ENCODE measurements at places on chromosomes 4 and X. TPM values are rescaled to one million over a fixed set of nuclear protein-coding genes. Genes with fewer than 3 reads are reported as not detected.

- no peak overlapping the region for H3K4me3 ChIP-seq
- H3K27ac ChIP-seq, result no peak overlapping the region
- no peaks in the 10 kb centered on the region for H3K36me3 ChIP-seq
- no peak for DNase-seq
- H3K27me3 ChIP-seq, result no peaks in the 10 kb centered on the region
These were observed 117.8 kb downstream of the FRAS1 start for GRCh38 chr4:78174891-78175290.

GRCh38 chrX:111470681-111471403 is 40.6 kb upstream of the SERTM2 start:
- no peaks in the 10 kb centered on the region for H3K27me3 ChIP-seq
- H3K36me3 ChIP-seq, result no peaks in the 10 kb centered on the region
- no peaks in the 10 kb centered on the region for H3K4me1 ChIP-seq

GRCh38 chr4:109729117-109729717 is 653 bp downstream of the PLA2G12A start:
- peaks cover 14% of the 10 kb centered on the region for H3K4me1 ChIP-seq
- no peaks in the 10 kb centered on the region for H3K36me3 ChIP-seq

DNA sequence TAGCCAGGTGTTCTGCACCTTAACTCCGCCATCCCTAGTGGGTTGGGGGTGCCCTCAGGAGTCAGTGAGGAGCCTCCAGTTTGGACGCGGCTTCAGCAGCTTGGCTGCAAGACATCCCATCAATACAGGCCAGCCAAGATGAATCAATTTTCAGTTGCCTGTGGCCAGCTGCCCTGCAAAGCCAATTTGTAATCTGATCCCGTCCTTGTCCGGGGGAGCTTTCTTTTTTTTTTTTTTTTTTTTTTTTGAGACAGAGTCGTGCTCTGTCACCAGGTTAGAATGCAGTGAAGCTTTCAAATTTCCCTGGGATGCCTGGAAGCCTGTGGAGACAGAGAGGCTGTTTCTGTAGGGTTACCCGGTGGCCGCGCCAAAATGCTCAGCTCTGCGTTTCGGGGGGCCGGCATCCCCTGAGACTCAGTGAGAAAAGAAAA is 192.5 kb downstream of the ASMT start:
- H3K4me1 ChIP-seq, result peaks cover 13% of the 10 kb centered on the region
- peak overlapping the region; percentile 97 for H3K27ac ChIP-seq
- DNase-seq, result peak; percentile 10
- no peaks in the 10 kb centered on the region for H3K36me3 ChIP-seq
- H3K27me3 ChIP-seq, result no peaks in the 10 kb centered on the region
- peak overlapping the region; percentile 73 for H3K4me3 ChIP-seq

GRCh38 chr4:156673483-156673882 is 298.1 kb downstream of the PDGFC start:
- no peak overlapping the region for H3K4me3 ChIP-seq
- no peak for DNase-seq
- H3K27me3 ChIP-seq, result no peaks in the 10 kb centered on the region
- H3K4me1 ChIP-seq, result peaks cover 20% of the 10 kb centered on the region
- no peaks in the 10 kb centered on the region for H3K36me3 ChIP-seq

DNA sequence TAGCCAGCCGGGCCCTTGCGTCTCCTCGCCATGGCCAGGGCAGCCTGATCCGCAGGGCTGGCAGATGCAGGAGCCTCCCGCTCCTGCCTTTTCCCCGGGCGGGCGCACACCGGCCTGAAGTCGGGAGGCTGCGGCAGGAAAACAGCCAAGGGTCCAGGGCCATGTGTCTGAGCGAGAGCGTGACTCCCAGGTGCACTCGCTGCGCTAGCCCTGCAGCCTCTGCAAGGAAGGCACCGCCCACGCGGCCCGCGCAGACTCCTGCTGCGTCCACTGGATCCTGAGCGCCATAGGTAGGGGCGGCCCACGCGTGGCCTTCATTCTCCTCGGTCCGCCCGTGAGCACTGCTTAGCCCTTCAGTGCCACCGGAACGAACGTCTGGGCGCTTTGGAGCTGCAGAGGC is 379.9 kb downstream of the TRAM1L1 start:
- DNase-seq, result no peak
- no peaks in the 10 kb centered on the region for H3K4me1 ChIP-seq
- no peaks in the 10 kb centered on the region for H3K27me3 ChIP-seq
- H3K27ac ChIP-seq, result no peak overlapping the region
- no peaks in the 10 kb centered on the region for H3K36me3 ChIP-seq
- H3K4me3 ChIP-seq, result no peak overlapping the region

GRCh38 chr4:14856062-14856933 is 146.0 kb upstream of the CPEB2 start:
- no peaks in the 10 kb centered on the region for H3K36me3 ChIP-seq
- H3K4me1 ChIP-seq, result peaks cover 7% of the 10 kb centered on the region
- no peak overlapping the region for H3K4me3 ChIP-seq
- no peaks in the 10 kb centered on the region for H3K27me3 ChIP-seq
- no peak overlapping the region for H3K27ac ChIP-seq

- H3K4me3 ChIP-seq, result no peak overlapping the region
- DNase-seq, result no peak
- no peaks in the 10 kb centered on the region for H3K27me3 ChIP-seq
- no peak overlapping the region for H3K27ac ChIP-seq
These were observed 112.9 kb downstream of the FRYL start for GRCh38 chr4:48667148-48667547.

- H3K4me3 ChIP-seq, result peak overlapping the region; percentile 48
- DNase-seq, result no peak
- no peaks in the 10 kb centered on the region for H3K27me3 ChIP-seq
- no peak overlapping the region for H3K27ac ChIP-seq
- no peaks in the 10 kb centered on the region for H3K36me3 ChIP-seq
These were observed 1.1 kb downstream of the CDKL2 start for GRCh38 chr4:75629239-75629638.

- peaks cover 12% of the 10 kb centered on the region for H3K4me1 ChIP-seq
- no peak overlapping the region for H3K27ac ChIP-seq
- no peaks in the 10 kb centered on the region for H3K27me3 ChIP-seq
- no peaks in the 10 kb centered on the region for H3K36me3 ChIP-seq
- no peak for DNase-seq
These were observed 138.9 kb upstream of the INPP4B start for GRCh38 chr4:142984871-142985585.

DNA sequence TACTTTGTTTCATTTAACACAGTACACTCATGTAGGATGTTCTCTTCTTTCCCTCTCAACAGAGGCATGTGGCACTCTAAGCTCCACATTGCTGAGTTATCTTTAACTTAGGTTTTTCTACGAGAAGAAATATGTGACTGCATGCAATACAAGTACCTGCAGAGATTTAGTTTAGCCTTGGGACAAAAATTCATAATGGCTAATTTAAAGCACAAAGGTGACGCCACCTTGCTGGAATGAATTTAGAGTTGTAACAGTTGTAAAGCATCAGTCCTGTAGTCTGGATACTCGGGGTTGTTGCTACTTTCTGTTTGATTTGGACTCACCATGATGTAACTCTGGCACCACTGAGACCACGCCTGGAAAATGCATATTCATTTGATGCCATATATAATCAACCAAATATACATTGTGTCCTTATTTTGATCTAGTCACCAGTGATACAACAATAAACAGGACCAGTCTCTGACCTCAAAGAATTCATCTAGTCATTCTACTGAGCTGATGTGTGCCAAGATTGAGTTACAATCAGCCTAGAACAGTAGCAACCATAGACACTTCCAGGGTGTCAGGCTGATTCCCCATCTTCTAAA is 451.0 kb upstream of the ZFP42 start:
- no peaks in the 10 kb centered on the region for H3K36me3 ChIP-seq
- H3K4me3 ChIP-seq, result no peak overlapping the region
- no peak for DNase-seq

DNA sequence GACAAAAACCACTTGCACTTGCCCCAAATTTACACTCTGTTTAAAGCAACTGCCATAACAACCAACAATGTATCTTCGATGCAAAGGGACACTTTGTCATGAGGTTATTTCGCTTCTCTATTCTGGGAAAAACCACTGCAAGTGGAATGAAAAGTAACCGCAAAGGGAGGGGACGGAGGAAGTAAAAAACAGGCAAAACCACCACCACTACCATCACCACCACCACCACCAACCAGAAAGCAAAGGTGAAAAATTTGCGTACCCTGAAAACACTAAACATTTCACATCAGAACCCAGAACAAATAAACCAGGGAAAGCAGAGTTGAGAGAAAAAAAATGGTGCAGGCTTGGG is 1.2 kb upstream of the N4BP2 start:
- peaks cover 2% of the 10 kb centered on the region for H3K36me3 ChIP-seq
- no peak for DNase-seq
- H3K4me1 ChIP-seq, result peaks cover 40% of the 10 kb centered on the region
- H3K27ac ChIP-seq, result peak overlapping the region; percentile 93
- no peaks in the 10 kb centered on the region for H3K27me3 ChIP-seq
- peak overlapping the region; percentile 89 for H3K4me3 ChIP-seq

DNA sequence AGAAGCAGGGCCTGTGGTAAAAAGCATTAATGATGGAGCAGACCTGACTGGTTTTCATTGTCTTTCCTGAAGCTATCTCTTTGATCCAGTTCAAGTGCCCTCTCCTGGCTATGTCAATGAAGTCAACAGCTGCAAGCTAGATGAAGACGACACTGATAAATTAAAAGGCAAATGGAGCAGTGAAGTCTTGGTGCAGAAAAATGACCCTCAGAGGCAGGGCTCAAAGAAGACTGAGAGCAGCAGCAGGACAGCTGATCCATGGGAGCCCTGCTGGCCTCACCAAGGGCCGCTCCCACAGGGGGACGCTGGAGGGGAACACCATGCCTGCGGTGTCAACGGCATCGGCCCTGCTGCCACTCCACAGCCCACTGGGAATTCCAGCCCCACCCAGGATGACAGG is 96.2 kb downstream of the RELL1 start:
- H3K4me1 ChIP-seq, result peaks cover 14% of the 10 kb centered on the region
- no peak for DNase-seq
- no peaks in the 10 kb centered on the region for H3K27me3 ChIP-seq

DNA sequence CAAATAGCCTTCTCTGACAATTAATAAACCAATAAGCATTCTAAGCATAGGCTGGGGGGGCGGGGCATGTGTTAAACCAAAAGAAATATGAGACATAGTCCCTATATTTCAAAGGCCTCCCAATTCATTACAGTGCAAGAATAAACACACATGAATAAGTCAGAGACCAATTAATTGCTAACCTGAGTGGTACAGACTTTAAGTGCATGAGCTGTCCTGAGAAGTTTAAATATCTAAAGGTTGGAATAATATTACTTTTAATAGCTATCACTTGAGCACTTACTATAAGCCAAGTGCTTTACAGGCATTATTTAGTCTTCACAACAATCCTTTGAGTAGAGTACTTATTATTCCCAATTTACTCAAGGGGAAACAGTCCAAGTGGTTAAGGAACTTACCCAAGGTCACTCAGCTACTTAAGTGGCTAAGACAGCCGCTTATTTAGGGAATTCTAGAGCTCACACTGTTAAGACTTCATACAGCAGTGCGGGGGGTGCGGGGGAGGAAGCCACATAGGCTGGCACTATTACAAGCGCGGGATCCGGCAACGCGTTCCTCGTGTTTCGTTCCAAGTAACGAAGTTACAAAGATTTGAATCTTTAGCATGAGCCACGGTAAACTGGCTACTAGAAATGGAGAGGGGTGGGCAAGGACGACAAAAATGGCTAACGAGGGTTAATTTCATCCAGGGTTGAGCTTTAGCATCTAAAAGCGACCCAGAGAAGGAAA is 1.4 kb downstream of the THOC2 start:
- peak overlapping the region; percentile 68 for H3K27ac ChIP-seq
- H3K4me1 ChIP-seq, result peaks cover 27% of the 10 kb centered on the region
- peaks cover 13% of the 10 kb centered on the region for H3K36me3 ChIP-seq
- peak overlapping the region; percentile 97 for H3K4me3 ChIP-seq
- no peaks in the 10 kb centered on the region for H3K27me3 ChIP-seq

- H3K4me1 ChIP-seq, result peaks cover 49% of the 10 kb centered on the region
- H3K27ac ChIP-seq, result peak overlapping the region; percentile 81
- peak overlapping the region; percentile 86 for H3K4me3 ChIP-seq
- peaks cover 3% of the 10 kb centered on the region for H3K27me3 ChIP-seq
These were observed 1.8 kb upstream of the TMEM128 start for GRCh38 chr4:4249866-4250265.

GRCh38 chrX:112832481-112833095 is 8.0 kb downstream of the AMOT start:
- H3K27me3 ChIP-seq, result no peaks in the 10 kb centered on the region
- H3K27ac ChIP-seq, result no peak overlapping the region
- no peak for DNase-seq
- H3K4me3 ChIP-seq, result no peak overlapping the region
- peaks cover 13% of the 10 kb centered on the region for H3K36me3 ChIP-seq

DNA sequence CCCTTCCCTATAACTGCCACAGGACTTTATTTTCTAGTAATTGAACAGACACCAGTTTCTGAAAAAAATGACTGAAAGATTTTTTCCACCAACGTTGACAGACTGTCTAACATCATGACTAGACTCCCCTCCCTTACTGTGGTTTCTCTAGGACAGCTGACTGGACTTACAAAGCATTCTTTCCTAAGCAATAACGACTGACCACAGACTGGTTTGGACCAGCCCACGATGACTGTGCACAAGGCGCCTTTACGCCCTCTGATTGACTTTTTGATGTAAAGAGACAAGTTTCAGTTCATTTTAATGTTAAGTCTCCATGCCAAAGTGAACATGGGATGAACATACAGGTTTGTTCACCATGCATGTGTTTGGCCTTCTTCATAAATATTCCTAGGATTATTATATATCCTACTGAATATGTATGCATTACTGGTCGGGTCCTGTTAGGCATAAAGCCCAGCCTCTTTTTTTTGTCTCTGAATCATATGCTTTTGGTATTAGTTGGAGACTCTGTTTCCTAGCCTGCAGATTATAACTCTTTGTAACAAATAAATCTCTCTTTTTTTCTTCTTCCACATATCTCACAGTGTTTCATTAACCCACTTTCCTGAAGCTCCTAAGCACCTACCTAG is 50.5 kb upstream of the UGT2B4 start:
- peaks cover 14% of the 10 kb centered on the region for H3K4me1 ChIP-seq
- no peaks in the 10 kb centered on the region for H3K27me3 ChIP-seq
- DNase-seq, result no peak

GRCh38 chr4:38150766-38151165 is 190.6 kb downstream of the PTTG2 start:
- no peaks in the 10 kb centered on the region for H3K27me3 ChIP-seq
- peaks cover 4% of the 10 kb centered on the region for H3K36me3 ChIP-seq
- no peak for DNase-seq
- no peak overlapping the region for H3K27ac ChIP-seq

GRCh38 chrX:1239681-1240142 is 27.3 kb upstream of the CRLF2 start:
- H3K27ac ChIP-seq, result no peak overlapping the region
- H3K27me3 ChIP-seq, result peaks cover 3% of the 10 kb centered on the region
- peaks cover 2% of the 10 kb centered on the region for H3K36me3 ChIP-seq
- no peaks in the 10 kb centered on the region for H3K4me1 ChIP-seq
- no peak for DNase-seq

GRCh38 chr4:185404031-185404430 is 7.4 kb downstream of the ANKRD37 start:
- H3K4me3 ChIP-seq, result no peak overlapping the region
- no peaks in the 10 kb centered on the region for H3K4me1 ChIP-seq
- no peaks in the 10 kb centered on the region for H3K27me3 ChIP-seq
- H3K27ac ChIP-seq, result no peak overlapping the region
- H3K36me3 ChIP-seq, result peaks cover 7% of the 10 kb centered on the region
- no peak for DNase-seq

GYPB gene
- not detected for total RNA-seq

CHST7 gene
- 1.9 TPM for total RNA-seq

MAGEA2B gene
- not detected for total RNA-seq

NDP gene
- 4.3 TPM for total RNA-seq

ZNF157 gene
- total RNA-seq, result 1.4 TPM

CDKL2 gene
- 1.1 TPM for total RNA-seq

SGMS2 gene
- 1.6 TPM for total RNA-seq

ATP8A1 gene
- total RNA-seq, result 11.9 TPM

KIT gene
- 18.7 TPM for total RNA-seq

ZRSR2 gene
- 14.6 TPM for total RNA-seq

PCDH10 gene
- 3.8 TPM for total RNA-seq

C4orf36 gene
- 3.2 TPM for total RNA-seq

BCOR gene
- total RNA-seq, result 41.1 TPM
